Stomach (tissue), 19 donors: ENCODE measurements at places on chromosomes 6 and 20. TPM values are rescaled to one million over a fixed set of nuclear protein-coding genes. Genes with fewer than 3 reads are reported as not detected.

- DNase-seq, result no peak
Measured at GRCh38 chr6:47653706-47654105, 44.7 kb upstream of the ADGRF4 start.

GRCh38 chr6:5191222-5191621 is 69.5 kb downstream of the LYRM4 start:
- DNase-seq, result no peak

Gene GGTLC1
- total RNA-seq, result not detected

Gene FERMT1
- 11.9 TPM for total RNA-seq

Gene GSTA2
- not detected for total RNA-seq

DNA sequence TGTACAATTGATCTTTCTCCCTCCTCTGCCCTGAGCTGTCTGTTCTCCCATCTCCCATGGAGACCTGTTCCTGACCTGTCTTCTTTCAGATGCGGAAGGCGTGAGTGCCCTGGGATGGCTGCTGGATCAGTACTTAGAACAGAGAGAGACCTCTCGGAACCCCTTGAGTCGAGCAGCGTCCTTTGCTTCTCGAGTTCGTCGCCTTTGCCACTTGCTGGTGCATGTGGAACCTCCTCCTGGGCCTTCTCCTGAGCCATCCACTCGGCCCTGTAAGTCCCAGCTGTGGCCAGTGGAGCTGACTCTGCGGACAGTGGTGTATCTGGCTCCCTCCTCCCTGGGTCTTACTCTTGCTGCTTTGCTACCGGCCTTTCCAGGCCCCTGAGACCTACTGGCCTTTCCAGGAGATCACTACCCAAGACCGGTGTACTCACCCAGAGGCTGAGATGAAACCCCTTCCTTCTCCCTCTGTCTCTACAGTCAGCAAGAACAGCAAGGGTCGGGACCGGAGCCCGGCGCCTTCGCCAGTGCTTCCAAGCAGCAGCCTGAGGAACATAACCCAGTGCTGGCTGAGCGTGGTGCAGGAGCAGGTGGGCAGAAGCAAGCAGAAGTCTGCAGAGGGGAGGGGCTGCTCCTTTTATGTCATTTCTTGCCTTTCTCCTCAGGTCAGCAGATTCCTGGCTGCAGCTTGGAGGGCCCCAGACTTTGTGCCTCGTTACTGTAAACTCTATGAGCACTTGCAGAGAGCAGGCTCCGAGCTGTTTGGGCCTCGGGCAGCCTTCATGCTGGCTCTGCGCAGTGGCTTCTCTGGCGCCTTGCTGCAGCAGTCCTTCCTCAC is 22.5 kb downstream of the CUL9 start:
- no peak for DNase-seq

DNA sequence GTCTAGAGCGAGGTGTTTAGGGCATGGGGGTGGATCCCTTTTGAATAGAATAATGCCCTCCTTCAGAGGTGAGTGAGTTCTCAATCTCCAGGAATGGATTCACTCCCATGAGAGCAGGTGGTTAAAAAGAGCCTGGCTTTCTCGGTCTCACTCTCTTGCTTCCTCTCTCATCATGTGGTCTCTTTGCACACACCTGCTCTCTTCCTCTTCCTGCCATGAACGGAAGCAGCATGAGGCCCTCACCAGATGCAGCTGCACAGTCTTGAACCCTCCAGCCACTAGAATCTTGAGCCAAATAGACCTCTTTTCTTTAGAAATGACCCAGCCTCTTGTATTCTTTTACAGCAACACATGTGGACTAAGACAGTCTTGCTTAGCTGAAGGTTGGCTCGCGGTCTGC is 119.3 kb downstream of the BMP7 start:
- no peak for DNase-seq

Gene RIPPLY2
- total RNA-seq, result not detected

DNA sequence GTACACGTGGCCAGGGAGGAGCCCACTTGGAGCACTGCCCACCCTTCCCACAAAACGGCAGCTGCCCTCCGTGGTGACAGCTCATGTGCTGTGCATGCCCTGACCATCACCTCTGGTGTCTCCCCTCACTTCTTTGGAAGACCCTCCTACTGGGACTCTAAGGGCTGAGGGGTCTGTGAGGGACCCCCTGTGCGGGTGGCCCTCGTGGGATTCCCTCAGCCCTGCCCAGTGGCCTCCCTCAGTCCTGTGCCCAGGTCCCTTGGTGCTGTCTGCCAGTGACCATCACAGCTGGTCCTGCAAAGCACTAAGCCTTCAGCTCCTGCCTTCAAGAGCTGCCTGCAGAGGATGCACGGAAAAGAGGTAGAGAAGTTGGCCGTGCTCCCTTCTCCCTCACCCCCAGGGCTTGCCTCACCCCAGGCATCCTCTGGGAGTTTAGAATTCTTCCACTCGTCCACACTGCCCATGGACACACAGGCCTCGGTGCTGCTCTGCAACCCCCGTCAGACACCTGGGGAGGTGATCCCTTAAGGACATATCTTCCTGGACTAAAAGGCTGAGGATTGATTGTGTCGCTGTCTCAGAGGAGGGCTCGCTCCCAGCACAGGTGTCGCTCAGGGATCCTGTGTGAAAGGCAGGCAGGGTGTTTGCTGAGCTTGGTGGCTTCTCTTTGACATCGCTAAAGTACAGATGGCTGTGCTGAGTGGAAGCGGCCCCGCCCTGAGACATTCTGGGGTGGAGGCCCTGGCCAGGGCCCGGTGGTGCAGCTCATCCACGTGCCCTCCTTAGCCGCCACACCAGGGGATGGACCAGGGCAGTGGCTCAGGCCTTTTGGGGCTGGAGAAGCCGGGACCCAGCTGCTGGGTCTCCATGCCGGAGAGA is 119.5 kb upstream of the FRMD1 start:
- no peak for DNase-seq

GRCh38 chr20:51122931-51123658 is 100.2 kb upstream of the KCNG1 start:
- no peak for DNase-seq

GRCh38 chr6:139828751-139829519 is 454.5 kb upstream of the CITED2 start:
- DNase-seq, result no peak

Gene RING1
- total RNA-seq, result 22.8 TPM

DNA sequence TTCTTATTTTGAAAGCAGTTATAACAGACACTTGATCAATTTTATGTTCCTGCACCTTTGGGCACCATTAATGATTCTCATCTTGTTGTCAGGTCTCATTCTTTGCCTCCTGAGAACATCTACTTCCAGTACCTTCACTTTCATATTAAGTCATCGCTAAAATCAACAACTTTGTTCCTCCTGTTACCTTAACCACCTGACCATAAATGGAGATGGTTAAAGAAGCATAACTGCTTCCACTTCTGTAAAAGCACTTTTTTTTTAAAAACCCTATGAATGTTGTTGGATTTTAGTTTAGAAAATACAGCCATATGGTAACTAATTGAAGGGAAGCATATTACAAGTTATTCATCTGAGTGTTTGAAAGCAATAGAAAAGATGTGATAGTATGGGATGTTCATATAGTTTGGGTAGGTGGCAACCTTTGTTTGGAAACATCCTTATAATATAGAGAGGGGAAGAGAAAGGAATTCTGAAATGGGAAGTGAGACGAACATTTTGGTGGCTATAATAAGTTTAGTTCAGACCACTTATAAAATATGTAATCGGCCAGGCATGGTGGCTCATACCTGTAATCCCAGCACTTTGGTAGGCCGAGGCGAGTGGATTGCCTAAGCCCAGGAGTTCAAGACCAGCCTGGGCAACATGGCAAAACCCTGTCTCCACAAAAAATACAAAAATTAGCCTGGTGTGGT is 53.9 kb downstream of the AFG1L start:
- DNase-seq, result no peak

DNA sequence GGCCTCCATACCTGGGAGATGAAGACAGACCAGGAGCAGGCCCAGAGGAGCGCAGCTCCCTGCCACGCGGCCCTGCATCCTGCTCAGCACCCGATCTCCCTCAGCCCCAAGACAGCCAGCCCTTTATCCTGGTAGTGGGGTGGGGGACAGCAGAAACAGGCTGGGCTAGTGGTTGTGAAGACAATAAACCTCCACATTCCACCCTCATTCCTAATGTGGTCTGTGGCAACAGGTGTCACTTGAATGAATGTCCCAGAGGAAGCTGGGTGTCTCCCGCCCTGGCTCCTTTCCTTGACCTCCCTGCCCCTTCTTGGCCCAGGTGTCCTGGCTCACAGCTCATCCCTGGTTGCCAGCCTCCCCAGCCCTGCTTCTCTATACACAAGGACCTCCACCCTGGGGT is at the start of gene C6orf15:
Gene C6orf15, minus strand, starts transcription at position 98 of the 400 bp plus-strand sequence. Its CDS starts 20 bp downstream, at position 78.
- DNase-seq, result no peak

GRCh38 chr6:89013438-89013837 is 50.0 kb upstream of the RNGTT start:
- peak; percentile 28 for DNase-seq

DNA sequence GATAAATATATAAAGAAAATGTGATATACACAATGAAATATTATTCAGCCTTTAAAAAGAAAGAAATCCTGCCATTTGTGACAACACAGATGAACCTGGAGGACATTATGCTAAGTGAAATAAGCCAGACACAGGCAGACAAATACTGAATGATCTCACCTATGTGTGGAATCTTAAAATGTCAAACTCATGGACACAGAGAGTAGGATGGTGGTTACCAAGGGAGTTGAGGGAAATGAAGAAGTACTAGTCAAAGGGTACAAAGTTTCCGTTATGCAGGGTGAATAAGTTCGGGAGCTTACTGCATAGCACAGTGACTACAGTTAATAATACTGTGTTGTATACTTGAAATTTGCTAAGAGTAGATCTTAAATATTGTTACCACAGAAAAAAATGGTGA is 14.6 kb upstream of the DEFB132 start:
- DNase-seq, result no peak

DNA sequence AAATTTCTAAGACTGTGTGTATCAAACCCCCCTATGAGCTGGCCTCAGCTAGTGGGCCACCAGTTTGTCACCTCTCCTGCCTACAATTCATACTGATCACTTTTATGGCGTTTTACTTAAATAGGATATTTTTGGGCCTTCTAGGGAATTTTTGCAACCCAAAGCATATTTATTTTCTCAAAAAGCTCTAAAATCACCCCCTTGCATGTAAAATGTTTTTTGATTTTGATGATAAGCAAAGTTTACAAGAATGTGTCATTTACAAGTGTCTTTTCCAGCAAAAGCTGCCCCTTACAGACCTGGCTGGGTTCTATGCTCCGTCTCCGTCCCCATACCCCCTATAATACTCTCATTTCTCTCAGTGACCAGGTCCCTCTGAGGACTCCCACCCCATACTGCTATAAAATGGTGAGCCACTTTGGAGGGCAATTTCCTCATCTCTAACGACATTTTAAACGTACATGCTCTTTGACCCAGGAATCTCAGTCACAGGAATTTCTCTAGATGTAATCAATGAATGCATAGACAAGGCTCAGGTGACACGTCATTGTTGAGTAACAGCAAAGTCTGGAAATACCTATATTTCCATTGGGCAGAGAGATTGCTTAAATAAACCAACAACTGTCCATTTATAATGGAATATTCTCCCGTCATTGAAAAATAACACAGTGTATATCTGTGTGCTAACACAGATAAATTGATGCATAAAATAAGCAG is 13.9 kb upstream of the OCSTAMP start:
- no peak for DNase-seq

DNA sequence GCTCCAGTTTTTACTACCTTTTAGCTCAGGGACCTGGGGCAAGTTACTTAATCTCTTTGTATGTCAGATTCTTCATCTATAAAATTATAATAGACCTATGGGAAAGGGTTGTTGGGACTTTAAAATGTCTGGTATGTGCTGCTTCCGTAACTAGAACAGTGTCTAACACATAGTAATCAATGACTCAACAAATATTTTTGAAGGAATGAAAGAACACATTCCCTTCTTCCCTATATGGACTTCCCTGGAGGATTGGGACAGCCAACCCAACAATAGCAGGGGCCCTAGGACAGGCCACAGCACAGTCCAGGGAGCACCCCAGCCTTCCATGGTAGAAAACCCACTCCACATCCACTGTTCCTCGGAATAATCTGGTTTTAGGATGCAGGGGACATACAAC is 50.7 kb upstream of the TPD52L1 start:
- DNase-seq, result no peak

Gene BTNL2
- not detected for total RNA-seq

GRCh38 chr20:4795394-4795793 is 73.7 kb downstream of the PRND start:
- DNase-seq, result no peak

DNA sequence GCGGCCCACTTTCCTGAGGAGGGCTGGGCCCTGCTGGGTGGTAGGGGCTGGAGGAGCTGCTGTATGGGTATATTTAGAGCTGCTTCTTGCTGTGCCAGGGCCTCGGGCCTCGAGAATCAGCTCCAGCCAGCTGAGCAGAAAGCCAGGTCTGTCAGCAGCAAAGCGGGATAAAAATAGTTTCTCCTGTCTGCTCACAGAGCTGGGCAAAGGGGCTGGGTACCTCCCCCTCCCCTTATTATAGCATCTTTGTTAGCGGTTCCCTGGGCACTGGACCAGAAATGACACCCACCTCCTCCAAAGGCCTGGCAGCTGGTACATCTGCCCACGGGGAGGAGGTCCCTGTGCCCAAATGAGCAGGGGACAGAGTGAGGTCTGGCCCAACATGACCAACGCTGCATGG is 6.0 kb downstream of the SCRT2 start:
- DNase-seq, result no peak

Gene SYTL3
- 3.1 TPM for total RNA-seq

DNA sequence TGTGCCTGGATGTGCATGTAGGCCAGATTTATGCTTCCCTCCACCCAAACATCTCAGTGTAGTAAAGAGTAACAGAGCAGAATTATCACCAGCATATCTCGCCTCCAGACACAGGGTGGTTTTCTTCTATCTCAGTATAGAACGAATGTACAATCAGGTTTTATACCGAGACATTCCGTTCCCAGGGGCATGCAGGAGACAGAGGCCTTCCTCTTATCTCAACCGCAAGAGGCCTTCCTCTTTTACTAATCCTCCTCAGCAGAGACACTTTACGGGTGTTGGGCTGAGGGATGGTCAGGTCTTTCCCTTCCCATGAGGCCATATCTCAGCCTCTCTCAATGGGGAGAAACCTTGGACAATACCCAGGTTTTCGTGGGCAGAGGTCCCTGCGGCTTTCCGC is 36.4 kb upstream of the MC3R start:
- no peak for DNase-seq

- no peak for DNase-seq
Measured at GRCh38 chr6:91447530-91448254, 860.8 kb upstream of the MAP3K7 start.

Gene LST1
- total RNA-seq, result not detected

GRCh38 chr6:14142511-14143223 is 25.1 kb downstream of the CD83 start:
- DNase-seq, result no peak

- no peak for DNase-seq
Measured at GRCh38 chr6:6176127-6176526, 144.3 kb downstream of the F13A1 start.

Gene TM9SF4
- 33.2 TPM for total RNA-seq

Gene SLC26A8
- total RNA-seq, result not detected

- no peak for DNase-seq
Measured at GRCh38 chr6:144722925-144723324, 437.8 kb downstream of the UTRN start.
